ENCODE measurements at places on chromosomes 7 and 10. TPM values are rescaled to one million over a fixed set of nuclear protein-coding genes. Genes with fewer than 3 reads are reported as not detected.
A peak's percentile ranks its signal among the peaks of the same experiment; 100 is the strongest.

DNA sequence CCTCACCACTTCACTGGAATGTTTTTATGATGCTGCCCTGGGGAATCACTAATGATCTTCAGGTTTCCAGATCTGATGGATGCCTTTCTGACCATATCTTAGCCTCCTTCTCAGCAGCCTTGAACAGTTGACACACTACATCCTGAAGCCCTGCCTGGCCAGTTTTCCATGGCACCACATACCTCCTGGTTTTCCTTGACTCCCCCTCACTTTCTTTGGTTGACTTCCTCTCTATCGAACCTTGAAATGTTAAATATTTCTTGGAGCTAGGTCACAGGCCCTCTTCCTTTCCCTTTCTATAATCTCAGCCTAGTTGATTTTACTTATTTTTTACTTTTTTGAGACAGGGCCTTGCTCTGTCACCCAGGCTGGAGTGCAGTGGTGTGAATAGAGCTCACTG lies 108.8 kb upstream of the CDK1 start:
- peaks cover 4% of the 10 kb centered on the region for H3K4me1 ChIP-seq
- no peaks in the 10 kb centered on the region for H3K36me3 ChIP-seq
- no peak for DNase-seq
- peak overlapping the region; percentile 21 for H3K27ac ChIP-seq
- no peaks in the 10 kb centered on the region for H3K27me3 ChIP-seq

- no peak for DNase-seq
- H3K27ac ChIP-seq: no peak overlapping the region
- H3K36me3 ChIP-seq: no peaks in the 10 kb centered on the region
- H3K4me3 ChIP-seq: no peak overlapping the region
- H3K4me1 ChIP-seq: no peaks in the 10 kb centered on the region
Observed at GRCh38 chr7:101625031-101625791, 3.9 kb downstream of the MYL10 start.

GRCh38 chr10:99527526-99528493 lies 4.9 kb upstream of the NKX2-3 start:
- H3K27me3 ChIP-seq: peaks cover 96% of the 10 kb centered on the region
- no peak overlapping the region for H3K27ac ChIP-seq
- H3K4me1 ChIP-seq: peaks cover 15% of the 10 kb centered on the region
- no peak overlapping the region for H3K4me3 ChIP-seq

DNA sequence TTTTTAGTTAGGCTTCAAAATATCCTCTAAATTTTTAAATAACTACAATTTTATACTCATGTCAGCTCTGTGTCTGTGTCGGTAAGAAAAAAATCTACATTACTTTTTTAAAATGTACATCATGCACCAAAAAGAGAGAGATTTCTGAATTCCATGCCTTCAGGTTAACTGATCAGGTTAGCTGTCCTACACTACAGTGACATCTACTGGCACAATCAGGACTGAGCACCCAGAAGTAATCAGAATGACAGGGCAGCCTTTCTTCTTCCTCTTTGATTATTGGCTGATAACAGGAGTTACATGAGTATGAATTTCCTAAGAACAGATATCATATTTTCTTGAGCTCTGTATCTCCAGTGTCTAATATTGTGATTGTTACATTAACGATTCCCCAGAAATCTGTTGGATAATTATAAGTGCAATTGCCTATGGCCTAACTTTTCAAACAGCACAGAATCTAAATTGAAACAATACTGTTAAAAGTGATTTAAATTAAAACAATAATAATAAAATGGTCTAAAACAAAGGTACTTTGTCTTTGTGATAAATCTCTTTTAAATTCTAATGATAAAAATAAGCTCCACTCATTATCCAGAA lies 41.8 kb upstream of the HYCC1 start:
- no peak overlapping the region for H3K4me3 ChIP-seq
- peak; percentile 41 for DNase-seq
- H3K27me3 ChIP-seq: no peaks in the 10 kb centered on the region
- no peaks in the 10 kb centered on the region for H3K4me1 ChIP-seq
- no peaks in the 10 kb centered on the region for H3K36me3 ChIP-seq
- H3K27ac ChIP-seq: no peak overlapping the region

DNA sequence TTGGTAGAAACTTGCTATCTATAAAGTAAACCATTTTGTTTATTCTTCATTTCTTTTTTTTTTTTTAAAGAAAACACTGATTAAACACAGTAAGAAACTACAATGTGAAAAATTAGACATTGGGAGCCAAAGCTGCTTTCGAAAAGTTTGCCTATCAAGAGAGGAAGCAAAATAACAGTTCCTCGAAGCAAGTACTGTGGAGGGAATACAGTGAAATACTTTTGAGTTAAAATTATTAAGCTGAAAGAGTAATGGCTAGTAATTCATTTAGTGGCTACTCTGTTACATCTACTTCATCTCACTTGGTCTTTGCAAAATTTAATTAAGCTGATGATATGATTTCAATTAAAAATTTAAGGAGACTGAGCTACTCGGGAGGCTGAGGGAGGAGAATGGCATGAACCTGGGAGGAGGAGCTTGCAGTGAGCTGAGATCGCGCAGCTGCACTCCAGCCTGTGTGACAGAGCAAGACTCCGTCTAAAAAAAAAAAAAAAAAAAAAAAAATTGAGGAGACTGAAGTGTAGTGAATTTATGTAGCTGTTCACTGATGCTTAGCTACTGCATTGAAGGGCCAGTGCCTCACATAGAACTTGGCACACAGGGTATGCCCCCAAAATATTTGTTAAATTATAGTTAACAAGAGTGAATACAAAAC lies 982.1 kb upstream of the MBL2 start:
- H3K27ac ChIP-seq: no peak overlapping the region
- H3K27me3 ChIP-seq: no peaks in the 10 kb centered on the region
- peak; percentile 22 for DNase-seq
- no peaks in the 10 kb centered on the region for H3K4me1 ChIP-seq

GRCh38 chr10:17255512-17255911 lies 27.5 kb downstream of the VIM start:
- H3K27me3 ChIP-seq: no peaks in the 10 kb centered on the region
- H3K4me3 ChIP-seq: no peak overlapping the region
- peaks cover 4% of the 10 kb centered on the region for H3K4me1 ChIP-seq
- H3K36me3 ChIP-seq: no peaks in the 10 kb centered on the region

DNA sequence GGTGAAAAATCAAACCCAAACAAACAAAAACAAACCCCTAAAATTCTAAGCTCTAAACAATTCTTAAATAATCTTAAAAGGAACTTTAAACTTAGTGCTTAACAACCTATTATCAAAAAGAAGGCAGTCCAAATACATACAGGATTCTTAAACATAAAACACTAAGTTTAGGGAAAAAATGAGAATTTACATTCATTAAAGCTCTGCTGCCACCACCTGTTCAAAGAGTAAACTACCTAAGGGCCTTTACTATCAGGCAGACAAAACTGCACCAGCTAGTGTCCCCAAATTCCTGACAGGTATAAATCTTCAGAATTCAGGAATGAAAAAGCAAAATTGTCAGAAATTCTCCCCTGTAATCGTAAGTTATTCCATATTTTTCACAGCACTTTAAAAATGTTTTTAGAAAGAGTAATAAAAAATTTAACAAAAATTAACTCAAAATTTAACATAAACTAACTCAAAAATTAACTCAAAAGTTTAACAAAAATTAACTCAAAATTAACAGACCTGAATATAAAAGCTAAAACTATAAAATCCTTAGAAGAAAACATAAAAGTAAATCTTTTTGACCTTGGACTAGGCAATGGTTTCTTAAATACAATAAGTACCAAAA lies 55.1 kb downstream of the PDZD8 start:
- no peaks in the 10 kb centered on the region for H3K36me3 ChIP-seq
- peaks cover 13% of the 10 kb centered on the region for H3K4me1 ChIP-seq
- no peak for DNase-seq
- no peak overlapping the region for H3K27ac ChIP-seq
- H3K27me3 ChIP-seq: no peaks in the 10 kb centered on the region

DNA sequence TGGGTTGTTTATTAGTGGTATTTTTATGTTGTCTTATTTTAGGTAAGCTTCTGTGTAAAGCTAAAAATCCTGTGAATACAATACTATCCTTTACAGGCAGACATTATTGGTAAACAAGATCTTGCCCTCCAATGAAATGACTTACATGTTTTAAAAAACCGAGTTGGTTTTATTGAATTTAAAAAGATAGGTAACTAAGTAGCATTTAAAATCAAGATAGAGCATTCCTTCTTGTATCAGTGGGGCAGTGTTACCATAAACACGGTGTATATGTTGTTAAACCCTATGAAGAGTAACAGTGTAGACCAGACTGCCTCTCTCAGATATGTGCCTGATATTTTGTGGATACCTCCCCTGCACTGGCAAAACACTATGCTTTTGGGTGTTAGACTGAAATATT lies 81.0 kb downstream of the SNX10 start:
- H3K27me3 ChIP-seq: peaks cover 32% of the 10 kb centered on the region
- no peak overlapping the region for H3K27ac ChIP-seq
- H3K4me1 ChIP-seq: peaks cover 9% of the 10 kb centered on the region
- DNase-seq: no peak

HABP2 gene
- not detected for total RNA-seq

DGKI gene
- 52.1 TPM for total RNA-seq

ACTL6B gene
- not detected for total RNA-seq

Measured in thyroid gland (tissue), 4 donors.